ENCODE measurements at places on chromosomes 11 and 22.

DNA sequence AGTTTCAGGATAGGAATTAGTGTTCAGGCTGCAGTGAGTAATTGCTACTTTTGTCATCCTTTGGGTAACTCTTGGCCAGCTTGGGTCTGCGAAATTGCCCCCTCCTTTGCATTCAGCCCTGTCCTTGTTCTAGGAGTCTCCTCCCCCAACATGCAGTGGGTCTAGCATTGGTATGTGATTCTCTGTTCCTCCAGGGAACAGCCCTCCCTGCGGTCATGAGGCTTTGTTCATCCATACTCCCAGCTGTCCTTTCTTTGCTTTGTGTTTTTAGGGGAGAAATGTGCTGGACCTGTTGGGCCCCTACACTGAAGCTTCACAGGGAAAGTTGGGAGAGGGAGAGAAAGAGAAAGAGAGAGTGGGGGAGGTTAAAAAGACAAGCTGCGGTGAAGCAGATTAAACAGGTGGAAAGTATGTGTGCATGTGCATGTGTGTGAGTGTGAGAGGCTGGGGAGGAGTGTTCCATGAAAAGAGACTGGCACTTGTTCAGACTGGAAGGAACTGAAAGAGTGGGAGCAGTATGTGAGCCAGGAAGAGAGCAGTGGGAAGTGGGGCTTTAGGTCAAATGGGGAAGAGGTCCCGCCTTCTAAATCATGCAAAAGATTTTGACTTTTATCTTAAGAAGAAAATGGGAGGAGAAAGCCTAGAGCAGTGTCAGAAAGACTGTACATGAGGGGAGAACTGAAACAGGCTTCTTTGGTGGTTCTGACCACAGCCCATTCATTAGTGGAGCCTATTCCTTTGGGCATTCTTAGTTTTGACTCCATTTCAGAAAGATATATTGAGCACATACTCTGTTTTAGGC, 17.9 kb upstream of the SESN3 start:
- DNase-seq: peak; percentile 66

GRCh38 chr11:128161994-128162393, 425.4 kb downstream of the ETS1 start:
- DNase-seq: no peak

GRCh38 chr11:12402691-12403120, 25.3 kb downstream of the PARVA start:
- DNase-seq: no peak

DNA sequence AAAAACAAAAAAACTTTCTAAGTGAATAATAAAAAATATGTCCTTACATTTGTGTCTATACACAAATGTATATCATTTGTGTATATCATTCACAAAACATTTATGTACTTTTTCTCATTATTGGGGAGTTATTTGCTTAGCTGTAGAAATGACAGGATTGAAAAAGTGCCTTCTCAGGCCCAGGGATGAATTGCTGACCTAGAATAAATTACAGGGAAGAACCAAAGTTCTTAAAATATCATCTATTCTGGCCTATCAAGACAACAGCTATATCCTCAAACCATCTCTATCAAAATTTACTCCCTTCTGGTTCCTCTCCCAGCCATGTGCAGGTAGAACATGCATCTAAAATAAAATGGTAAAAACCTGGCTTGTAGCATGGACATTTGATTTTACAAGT, 1.9 kb upstream of the RAB6A start:
- no peak for DNase-seq

- no peak for DNase-seq
Measured at GRCh38 chr11:19816817-19817216, 104.2 kb downstream of the NAV2 start.

DNA sequence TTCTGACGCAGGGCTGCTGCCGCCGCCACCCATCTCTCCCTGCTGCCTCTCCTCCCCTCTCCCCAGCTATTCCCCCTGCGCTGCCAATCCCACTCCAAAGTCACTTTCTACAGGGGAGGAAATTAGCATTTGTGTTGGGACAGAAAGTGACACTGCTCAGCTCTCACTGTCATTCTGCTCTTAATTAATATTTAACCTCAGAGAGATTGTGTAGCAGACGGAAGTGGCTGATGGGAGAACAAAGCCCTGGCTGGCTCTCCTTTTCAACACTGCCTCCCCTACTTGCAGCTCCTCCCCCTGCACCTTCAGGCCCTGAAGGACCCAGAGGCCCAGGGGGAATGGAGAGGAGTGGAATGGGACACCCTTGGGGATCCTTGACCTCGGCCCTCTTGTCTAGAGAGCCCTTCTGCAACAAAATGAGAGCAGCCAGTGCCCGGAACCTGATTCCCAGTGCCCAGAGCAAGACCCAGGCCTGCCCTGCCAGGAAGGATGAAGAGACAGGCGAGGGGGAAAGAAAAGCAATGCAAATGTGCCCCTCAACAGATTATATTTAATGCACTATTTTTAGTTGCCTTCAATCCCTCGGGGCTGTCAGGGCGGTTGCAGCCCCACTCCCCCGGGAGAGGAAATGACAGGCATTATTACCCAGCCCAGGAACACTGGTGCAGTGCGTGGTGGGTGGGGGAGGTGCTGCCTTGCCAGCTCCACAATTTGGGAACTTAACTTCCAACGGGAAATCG, 14.6 kb upstream of the NRGN start:
- DNase-seq: no peak

DNA sequence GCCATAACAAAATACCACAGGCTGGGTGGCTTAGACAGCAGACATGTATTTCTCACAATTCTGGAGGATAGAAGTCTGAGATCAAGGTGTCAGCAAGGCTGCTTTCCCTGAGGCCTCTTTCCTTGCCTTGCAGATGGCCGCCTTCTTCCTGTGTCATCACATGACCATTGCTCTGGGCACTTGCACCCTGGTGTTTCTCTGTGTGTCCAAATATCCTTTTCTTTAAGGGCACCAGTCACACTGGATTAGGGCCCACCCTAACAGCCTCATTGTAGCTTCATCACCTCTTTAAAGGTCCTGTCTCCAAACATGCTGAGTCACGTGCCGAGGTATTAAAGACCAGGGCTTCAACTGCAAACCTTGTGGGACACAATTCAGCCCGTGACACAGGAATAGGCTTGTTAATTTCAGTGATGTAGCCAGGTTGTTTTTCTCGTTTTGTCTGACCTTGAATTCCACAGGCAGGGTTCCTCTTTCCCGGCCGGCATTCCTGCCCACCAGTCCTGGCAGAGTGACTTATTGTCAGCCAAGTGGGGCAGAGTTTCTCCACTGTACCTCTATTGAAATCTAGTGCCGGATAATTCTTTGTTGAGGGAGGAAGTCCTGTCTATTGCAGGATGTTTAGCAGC, 100.1 kb downstream of the KCNQ1OT1 start:
- no peak for DNase-seq

DNA sequence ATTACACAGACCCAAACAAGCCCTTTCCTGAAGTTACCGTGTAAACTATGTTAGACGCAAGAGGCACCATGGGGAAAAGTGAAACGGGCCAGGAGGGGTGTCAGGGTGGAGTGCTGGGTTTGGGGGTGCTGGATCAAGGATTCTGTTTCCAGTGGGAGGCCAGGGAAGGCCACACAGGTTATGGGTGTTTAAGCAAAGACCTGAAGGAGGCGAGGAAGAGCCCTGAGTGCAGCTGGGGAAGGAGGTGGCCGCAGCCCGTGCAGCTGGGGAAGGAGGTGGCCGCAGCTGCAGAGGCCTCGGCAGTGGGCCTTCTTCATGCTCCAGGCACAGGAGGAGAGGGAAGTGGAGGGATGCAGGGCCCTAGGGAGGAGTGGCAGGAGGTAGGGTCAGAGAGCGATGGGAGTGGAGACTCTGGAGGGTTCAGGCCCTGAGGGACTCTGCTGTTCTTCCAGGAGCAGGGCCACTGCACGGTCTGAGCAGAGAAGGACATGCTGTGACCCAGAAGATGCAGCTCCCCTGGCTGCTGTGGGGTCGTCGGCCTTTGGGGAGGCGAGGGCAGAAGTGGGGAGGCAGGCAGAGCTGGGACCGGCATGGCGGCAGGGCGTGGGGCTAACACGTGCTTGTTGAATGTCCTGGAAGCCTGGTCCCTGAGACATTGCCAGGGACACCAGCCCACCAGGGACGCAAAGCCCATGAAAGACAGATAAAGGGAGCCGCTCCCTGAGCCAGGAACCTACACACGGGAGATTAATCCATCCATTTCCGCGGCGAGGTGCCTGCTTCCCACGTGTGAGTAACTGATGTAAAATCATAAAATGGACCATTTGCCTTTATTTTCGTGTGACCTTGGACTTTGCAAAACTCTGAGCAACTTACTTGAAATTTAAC, 1049.1 kb downstream of the BRD1 start:
- DNase-seq: no peak

DNA sequence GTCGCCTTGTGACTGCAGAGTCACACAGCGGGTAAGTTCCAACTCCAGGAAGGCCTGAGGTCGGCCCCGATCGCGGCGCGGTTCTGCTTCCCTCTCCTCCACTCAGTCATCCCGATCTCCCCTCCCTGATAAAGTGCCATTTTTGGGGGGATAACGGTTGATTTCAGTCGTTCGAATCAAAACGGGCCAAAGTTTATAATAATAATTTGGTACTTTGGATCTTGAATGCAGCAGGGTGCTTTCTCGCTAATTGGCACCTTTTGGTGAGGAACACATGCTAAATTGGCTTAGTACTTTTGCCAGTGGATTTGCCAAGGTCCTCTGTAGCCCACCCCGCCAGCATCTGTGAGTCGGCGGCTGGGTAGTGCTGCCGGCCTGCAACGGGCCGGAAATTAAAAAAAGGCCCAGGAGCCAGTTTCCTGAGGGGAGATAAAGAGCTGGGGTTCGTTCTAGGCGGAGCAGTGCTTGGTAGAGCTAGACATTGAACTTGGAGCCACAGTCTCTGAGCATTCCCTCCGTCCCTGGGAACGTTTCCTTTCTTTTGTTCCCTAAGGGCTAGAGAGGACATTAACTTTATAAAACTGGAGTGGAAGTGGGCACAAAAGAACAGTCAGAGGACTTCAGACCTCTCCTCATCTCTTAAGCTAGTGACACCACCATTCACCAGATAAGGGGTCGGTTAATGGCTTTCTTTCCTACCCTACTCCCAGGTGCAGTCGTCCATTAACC, 997 bp downstream of the UBE2L3 start:
- peak; percentile 62 for DNase-seq

GRCh38 chr11:121448431-121448941, 3.6 kb upstream of the SORL1 start:
- DNase-seq: peak; percentile 65

GRCh38 chr11:66015454-66015881, 3.7 kb downstream of the CST6 start:
- DNase-seq: no peak

DNA sequence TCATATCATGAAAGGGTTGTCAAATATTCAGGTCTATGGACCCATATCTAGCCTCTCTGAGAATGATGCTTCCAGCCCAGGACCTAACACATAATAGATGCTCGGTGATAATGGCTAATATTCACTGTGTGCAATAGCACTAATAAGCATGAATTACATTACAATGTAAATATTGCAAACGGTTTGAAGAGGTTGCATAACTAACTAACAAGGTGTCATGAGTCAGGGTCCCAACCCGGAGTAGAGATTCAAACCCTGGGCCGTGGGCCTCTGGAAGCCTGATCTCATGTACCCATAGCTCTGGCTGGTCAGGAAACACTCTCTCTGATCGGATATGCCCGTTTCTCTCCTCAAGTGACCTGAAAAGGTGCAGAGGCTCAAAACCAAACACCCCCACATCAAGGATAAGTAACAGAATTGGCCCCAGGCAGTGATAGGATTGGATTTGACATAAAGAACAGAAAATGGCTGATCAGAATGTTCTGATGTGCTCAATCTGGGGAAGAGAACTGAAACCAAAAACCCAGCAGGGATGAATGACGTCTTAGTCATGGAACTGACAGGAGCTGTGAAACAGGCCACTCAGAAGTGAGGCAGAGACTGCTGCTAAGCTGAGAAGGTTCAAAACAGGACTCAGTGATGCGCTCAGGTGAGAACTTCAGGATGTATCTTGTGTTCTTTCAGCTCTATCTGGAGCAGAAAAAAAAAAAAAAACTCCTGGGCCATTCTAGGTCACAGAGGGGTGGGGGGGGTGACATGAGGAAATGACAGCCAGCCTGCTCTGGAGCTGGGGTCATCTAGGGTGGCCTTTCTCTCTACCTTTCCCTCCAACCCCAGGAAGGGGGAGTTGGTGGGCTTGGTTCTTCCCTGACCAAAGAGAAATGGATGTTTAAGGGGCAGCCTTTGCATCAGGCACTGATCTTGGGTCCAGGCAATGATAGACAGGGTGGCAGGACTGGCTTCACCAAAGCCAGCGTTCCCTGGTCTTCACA, 6.6 kb upstream of the KCTD17 start:
- peak; percentile 56 for DNase-seq

DNA sequence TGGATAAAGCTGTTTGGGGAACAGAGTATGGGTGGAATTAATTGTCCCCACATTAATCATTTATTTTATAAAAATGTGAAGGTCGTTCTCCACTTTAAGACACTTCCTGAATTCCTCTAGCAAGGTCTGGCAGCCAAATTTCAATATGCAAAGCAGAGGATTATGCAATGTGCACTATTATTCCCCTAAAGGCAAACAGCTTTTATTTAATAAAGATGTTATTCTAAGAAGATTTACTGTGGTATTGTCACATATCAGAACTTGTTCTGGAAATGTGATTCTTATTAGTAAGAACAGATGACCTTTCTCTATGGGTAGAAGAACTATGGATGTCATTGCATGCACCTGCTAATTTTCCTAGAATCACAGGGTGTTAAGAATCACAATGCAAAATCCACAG, 1128.8 kb upstream of the CCDC90B start:
- no peak for DNase-seq

- no peak for DNase-seq
Measured at GRCh38 chr22:23557036-23557435, 23.1 kb downstream of the IGLL1 start.

GRCh38 chr11:124339396-124340141, 19.6 kb upstream of the OR8D2 start:
- peak; percentile 28 for DNase-seq

DNA sequence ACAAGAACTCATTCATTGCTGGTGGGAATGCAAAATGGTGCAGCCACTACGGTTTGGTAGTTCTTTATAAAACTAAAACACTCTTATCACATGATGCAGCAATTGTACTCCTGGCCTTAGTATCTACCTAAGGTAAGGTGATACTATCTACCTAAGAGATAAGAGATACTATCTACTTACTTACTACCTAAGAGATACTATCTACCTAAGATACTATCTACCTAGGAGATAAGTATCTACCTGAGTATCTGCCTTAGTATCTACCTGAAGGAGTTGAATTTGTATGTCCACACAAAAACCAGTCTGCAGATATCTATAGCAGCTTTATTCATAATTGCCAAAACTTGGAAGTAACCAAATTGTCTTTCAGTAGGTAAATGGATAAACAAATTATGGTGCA, 29.0 kb upstream of the SMCO4 start:
- DNase-seq: no peak

DNA sequence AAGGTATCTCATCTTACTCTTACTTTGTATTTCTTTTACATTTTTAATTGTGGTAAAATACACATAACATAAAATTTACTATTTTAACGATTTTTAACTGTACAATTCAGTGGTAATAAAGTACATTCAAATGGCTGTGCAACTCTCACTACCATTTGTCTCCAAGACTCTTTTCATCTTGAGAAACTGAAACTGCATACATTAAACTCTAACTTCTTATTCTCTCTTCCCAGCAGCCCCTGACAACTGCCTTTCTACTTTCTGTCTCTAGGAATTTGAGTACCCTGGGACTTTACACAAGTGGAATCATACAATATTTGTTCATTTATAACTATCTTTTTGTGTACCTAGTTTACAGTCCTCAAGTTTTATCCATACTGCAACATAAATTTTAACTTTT, 725.8 kb upstream of the KIRREL3 start:
- DNase-seq: no peak

Data from suppressor macrophage (primary cell).